ENCODE measurements at places on chromosomes 4 and X. TPM values are rescaled to one million over a fixed set of nuclear protein-coding genes. Genes with fewer than 3 reads are reported as not detected.

GRCh38 chr4:179071131-179071530, 1628.9 kb upstream of the AGA start:
- DNase-seq: no peak

The AMOT gene
- 80.5 TPM for polyA plus RNA-seq

GRCh38 chr4:41692717-41693345, 55.7 kb downstream of the PHOX2B start:
- DNase-seq: peak; percentile 42

DNA sequence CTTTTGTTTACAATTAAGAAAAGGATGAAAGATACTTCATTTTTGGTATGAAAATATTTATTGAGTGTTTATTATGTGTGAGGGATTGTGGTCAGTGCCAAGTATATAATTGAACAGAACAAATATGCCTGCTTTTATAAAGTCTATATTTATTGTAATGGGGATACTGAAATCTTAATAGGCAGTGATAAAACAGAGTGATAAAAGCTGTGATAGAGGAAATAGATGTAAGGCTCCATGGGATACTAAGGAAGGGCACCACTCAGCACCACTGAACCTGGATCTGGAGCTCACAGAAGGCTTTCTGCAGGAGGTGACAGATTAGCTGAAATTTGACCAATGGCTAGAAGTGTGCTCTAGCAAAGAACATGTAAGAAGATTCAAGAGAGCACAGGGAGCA, 263.5 kb downstream of the C4orf33 start:
- DNase-seq: no peak

- no peak for DNase-seq
Observed at GRCh38 chr4:185838104-185838452, 26.1 kb upstream of the SORBS2 start.

DNA sequence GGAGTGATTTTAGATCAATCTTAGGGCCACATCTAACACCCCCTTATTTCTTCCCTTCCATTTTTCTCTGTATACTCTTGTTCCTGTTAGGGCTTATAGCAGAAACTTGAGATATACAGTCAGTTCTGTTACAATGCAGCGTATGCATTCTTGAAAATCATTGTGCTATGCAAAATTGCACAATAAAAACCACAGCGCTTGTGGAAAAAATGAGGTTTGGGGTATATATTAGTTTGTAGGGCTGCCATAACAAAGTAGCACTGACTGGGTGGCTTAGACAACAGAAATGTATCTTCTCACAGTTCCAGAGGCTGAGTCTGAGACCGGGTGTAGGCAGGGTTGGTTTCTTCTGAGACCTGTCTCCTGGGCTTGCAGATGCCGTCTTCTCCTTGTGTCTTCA, 59.0 kb downstream of the WWC2 start:
- DNase-seq: no peak

DNA sequence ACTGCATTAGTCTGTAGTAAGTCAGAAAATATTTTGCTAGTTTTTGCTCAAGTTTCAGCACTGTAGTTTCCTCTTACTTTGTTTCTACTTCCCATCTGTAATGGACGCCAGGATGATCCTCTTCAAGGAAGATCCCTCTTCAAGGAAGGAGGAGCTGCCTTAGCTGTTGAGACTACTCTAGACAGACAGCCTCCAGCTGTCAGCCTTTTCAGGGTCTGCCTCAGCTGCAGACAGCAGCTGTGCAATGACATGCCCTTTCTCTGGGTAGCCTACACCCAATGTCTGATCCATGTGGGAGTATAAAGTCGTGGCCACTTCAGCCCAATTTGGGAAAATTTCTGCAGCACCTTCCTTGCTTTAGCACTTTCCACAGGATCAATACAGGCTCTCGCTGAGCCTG, 281.0 kb upstream of the MAOA start:
- DNase-seq: peak; percentile 0

The NUDT10 gene
- 10.5 TPM for polyA plus RNA-seq

The L1CAM gene
- 71.6 TPM for polyA plus RNA-seq

The IL9R gene
- not detected for polyA plus RNA-seq

The ACE2 gene
- 51.2 TPM for polyA plus RNA-seq

The SLC2A9 gene
- polyA plus RNA-seq: 10.0 TPM

DNA sequence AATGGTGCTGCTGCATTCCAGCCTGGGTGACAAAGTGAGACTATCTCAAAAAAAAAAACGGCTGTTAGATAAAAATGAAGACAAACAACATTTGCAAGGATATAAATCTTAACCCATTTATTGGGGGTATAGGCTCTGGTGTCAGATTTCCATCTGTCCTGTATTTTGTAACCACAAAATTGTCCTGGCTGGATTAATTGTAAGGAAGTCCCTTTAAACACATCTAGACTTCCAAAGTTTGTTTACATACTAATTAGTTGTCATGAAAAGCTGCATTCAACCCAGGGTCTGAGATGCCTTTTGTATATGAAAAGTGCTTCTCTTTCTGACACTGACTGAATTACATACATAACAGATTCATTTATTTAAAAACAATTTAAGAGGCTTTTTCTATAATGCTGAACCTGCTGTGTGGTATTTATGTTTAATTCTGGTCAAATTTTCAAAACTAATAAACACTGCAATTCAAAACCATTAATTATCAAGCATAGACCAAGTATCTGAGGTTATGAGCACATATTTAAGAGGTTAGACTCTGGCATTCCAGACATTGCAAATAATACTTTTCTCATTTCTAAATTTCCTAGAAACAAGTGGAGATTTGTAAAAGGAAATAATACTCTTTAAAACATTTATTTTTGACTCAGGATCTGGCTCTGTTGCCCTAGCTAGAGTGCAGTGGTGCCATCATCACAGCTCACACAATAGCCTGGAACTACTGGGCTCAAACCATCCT, 17.5 kb upstream of the UGDH start:
- DNase-seq: no peak

DNA sequence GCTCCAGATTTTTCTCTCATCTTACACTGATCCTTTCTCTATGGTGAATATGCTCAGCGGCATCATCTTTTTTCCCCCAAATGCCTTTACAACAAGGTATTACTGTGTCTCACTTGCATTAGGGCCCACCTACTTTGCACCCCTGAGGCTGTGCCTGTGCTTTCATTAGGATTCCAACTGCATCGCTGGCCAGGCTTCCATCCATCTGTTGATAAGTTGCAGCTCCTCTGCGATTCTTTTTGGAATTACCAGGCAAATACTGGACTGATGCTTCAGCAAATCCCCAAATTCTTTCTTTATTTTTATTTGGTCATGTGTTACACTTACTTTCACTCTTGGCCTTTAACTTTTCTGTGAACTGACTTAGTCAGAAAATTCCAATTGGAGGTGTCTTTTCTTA, 77.3 kb downstream of the AFF2 start:
- DNase-seq: no peak

The FAM9B gene
- 0.30 TPM for polyA plus RNA-seq

DNA sequence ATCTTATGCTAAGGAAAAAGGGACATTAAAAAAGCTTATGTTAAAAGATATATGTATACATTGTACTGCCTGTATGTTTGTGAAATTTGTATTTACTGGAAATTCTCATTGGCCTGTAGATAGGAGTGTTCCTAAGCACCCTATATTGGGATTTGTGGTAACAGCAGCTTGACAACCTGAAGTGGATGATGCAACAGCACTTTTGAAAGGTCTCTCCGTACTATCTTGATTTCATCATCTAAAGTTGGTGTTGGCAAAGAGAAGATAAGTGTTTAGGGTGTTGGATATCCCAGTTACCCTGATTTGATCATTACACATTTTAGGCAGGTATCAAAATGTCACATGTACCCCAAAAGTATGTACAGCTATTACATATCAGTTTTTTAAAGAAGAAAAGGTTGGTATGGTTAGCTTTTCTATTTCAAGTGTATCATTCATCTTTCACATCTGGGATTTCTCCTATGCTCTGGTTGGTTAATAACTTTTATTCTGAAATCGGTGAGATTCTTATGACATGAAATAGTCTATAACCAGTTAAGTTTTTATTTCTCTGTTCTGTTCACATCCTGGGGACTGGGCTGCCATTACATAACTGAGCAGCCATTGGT, 10.3 kb downstream of the HADH start:
- no peak for DNase-seq

The ZFX gene
- polyA plus RNA-seq: 48.7 TPM

The RXFP1 gene
- not detected for polyA plus RNA-seq

DNA sequence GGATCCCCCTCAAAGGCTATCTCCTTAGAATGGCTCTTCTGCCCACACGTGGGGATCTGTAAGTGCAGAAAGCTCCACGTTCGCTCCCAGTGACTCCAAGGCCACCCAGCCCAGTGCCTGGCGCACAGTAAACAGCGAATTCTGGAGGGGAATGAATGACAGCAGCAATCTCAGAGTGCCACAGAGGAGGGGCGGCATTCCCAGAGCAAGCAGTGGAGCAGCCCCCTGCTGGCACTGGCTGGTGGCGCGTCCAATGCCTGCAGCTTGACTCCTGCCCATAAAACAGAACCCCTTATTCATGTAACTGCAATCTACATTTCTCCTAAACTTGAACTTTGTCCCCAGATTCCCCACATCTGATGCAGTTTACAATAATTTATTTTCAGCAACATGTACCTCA, 6.9 kb upstream of the HELT start:
- no peak for DNase-seq

DNA sequence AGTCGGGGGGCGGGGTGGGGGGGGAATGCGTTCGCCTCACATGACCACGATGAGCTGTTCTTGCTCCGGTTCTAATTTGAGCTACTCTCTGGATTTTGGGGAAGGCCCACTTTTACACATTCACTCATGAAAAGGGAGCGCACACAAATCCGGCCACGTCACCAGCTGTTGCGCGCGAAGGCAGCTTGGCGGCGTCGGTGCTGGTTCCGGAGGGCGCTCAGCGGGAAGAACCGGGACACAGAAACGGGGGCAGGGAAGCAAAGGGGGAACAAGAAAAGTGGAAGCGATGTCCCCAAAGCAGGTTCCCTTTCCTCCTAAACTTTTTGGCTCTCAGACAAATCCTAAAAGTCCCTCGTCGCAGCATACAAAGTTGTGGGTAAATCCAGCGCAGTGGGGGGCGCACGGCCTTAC, 605 bp downstream of the ANXA5 start:
- DNase-seq: peak; percentile 45

DNA sequence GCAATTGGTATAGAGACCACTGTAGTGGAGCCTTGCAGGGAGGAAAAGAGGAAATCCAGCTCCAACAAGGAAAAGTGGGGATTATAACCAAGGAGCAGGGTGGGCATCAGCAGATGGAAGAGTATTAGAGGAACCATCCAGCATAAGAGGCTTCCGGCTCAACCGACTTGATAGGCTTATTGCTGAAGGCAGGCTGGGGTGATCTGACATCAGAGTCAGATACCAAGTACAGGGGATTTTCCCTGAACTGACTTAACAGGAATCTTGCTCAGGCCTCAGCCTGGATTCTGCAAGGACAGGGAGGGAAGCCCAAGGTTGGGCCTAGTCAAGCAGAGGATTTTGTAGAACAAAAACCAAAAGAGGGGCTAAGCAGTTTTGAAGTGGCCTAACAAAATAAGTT, 129.6 kb downstream of the DCLK2 start:
- no peak for DNase-seq

Data from renal pelvis (tissue), 12 donors.